ENCODE measurements at places on chromosomes 5 and 9.

- DNase-seq: no peak
These were observed 87.0 kb upstream of the TLE1 start for GRCh38 chr9:81776390-81776789.

DNA sequence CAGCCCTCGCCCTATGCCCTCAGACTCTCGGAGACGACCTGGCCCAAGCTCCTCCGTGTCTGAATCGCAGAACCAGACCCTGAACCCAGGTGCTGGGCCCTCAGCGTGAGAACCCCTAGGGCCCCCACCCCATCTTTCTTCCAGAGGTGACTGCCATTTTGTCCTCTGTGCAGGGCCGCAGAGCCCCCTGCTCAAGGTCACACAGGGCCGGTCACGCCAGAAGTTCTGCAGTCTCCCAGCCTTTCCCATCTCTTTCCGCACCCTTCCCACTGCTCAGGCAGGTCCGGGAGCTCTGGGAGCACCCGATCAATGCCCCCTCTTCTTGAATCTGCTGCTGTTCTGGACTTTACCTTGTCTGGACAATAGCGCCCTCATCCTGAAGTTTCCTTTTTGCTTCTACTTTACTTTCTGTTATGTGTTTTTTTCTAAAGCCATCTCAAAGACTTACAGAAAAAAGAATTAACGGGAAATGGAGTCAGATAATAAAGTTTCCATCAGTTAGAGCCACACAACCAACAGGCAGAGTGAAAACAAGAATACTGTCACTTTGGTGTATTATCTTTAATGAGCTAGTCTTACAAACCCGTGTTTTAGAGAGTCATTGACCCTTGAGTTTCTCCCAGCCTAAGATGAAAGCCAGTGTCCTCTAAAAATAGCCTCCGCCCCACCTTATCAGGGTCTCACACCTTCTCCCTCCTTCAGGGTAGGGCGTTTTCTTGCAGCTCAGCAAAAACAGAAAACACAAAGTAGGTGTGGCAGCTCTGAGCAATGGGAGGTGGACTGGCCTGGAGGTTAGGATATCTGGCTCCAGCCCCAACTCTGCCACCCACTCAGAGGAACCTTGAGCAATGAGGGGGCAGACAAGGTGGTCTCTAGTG, 1.8 kb downstream of the TMOD1 start:
- no peak for DNase-seq

DNA sequence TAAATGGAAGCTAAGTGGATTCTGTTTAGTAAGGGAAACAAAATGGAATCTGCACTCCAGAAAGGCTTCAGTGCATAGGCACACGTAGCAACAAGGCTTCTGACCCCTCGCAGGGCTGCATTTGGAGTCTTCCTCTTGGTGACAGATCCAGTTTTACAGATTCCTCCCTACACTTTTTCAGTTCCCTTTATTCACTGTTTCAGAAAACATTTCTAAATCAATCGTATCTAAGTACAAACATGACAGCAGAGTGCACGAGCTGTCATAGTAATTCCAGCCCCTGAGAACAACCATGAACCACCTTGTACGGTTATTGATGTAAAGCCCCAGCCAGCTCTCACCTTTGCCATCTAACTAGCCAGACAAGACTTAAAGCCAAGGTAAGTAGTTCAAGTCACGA, 491.6 kb downstream of the SEMA5A start:
- no peak for DNase-seq

GRCh38 chr5:76495870-76496269, 92.8 kb downstream of the IQGAP2 start:
- no peak for DNase-seq

DNA sequence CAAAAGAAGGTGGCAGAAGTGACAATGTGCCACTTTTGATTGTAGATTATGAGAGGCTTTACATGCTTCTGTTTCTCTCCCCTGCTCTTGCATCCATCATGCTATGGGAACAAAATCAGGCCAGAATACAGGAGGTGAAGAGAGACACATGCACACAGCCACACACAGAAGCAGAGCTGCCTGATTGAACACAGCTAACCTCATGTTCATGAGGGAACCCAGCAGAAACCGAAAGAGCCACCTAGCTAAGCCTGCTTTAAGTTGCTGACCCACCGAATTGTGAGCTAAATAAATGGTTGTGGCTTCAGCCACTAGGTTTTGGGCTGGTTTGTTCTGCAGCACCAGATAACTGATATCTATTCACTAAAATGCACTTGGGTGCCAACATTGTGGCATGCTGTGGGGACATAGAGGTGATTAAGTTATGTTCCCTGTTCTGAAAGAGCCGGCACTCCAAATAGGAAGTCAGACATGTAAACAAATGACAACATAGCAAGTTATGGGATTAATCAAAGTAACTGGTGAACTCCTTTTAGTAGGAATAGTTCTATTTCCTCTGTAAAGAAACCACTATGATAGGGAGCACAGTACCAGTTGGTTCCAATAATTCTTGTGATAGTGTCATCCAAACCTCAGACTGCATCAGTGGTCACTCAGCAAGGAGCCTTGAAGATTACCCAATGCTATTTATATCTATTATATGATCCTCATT, 93.6 kb upstream of the TNC start:
- no peak for DNase-seq

DNA sequence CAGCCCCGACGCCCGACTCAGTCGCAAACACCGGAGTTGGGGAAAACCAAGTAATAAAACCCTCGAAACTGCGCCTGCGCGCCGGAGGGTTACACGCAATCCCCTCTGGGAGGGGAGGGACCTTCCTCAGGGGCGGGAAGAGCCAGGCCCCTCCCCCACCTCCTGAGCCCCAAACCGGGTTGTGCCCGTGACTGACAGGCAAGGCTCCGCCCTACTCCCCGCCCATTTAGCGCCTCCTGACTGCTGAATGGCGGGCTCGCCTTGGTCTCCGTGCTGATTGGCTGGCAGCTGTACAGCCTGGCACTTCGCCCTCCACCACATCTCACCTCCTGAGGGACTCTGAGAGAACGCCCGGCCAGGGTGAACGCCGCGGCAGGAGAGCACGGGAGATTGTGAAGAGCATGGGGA, at the start of gene PRDM9:
Gene PRDM9 (plus strand): TSS at position 332 of the 408 bp plus-strand sequence. CDS start 1,425 bp downstream, outside the sequence.
- peak; percentile 28 for DNase-seq

DNA sequence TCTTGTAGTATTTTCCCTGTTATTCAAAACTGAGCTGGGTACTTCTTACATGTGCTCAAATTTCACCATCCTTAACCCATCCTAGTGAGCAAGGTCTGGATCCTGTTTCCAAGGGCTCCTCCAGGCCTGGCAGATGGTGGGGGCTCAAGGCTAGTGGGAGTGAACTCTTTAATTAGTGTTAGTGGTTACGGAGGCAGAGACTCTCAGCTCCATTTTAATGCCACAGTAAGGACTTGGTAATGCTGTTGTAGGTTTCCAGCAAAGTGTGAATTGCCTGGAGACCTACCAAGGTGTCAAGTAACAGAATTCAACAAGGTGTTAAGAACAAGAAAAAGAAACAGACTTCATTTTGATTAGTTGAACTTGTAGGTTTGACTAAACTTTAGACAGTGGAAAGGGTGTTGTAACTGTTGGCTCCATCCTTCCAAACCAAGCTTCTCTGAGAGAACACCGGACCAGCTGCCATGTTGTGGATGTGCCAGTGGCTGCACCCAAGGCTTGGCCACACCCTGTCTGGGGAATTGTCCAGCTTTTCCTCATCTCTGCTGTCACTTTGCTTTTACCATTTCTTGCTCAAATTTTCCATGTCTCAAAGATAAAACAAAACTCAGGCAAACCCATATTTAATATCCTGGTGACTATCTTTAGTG, 98.7 kb downstream of the ADCY2 start:
- no peak for DNase-seq

DNA sequence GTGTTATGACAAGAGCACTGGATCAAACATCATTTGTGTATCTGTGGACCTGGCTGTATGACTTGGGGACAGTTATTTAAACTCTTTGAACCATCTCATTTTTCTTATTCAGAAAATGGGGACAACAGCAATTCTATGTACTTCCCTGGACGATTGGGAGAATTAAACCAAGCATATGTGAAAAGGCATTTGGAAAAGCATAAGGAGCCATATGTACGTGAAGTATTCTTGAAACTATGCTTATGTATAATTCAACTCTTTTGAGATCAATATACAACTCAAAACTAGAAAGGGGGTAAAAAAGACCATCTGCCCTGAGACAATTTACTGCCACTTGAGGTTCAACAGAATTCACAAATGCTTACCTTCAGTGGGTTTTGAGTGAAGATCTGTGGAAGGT, 75.5 kb downstream of the NLN start:
- DNase-seq: no peak

All from CD4-positive, alpha-beta T cell treated with Interleukin-10 for 1 hour (primary cell).